Activated CD8-positive, alpha-beta memory T cell treated with anti-CD3 and anti-CD28 coated beads, Interleukin-2, amount 10 ng/mL, durations not matched to agents 7 days and 5 days (primary cell): ENCODE measurements at places on chromosomes 2 and 18. TPM values are rescaled to one million over a fixed set of nuclear protein-coding genes. Genes with fewer than 3 reads are reported as not detected.

- no peak for DNase-seq
- no peaks in the 10 kb centered on the region for H3K36me3 ChIP-seq
- no peaks in the 10 kb centered on the region for H3K4me1 ChIP-seq
- no peak overlapping the region for H3K4me3 ChIP-seq
- H3K27ac ChIP-seq, result no peak overlapping the region
Measured at GRCh38 chr2:141508806-141509595, 621.8 kb downstream of the LRP1B start.

GRCh38 chr2:122851972-122852531 is 1096.6 kb downstream of the TSN start:
- H3K4me3 ChIP-seq, result no peak overlapping the region
- H3K4me1 ChIP-seq, result no peaks in the 10 kb centered on the region
- no peaks in the 10 kb centered on the region for H3K27me3 ChIP-seq
- no peak for DNase-seq

- no peak overlapping the region for H3K4me3 ChIP-seq
- H3K4me1 ChIP-seq, result no peaks in the 10 kb centered on the region
- no peaks in the 10 kb centered on the region for H3K36me3 ChIP-seq
- H3K27me3 ChIP-seq, result no peaks in the 10 kb centered on the region
Measured at GRCh38 chr2:222074674-222075073, 224.1 kb downstream of the PAX3 start.

DNA sequence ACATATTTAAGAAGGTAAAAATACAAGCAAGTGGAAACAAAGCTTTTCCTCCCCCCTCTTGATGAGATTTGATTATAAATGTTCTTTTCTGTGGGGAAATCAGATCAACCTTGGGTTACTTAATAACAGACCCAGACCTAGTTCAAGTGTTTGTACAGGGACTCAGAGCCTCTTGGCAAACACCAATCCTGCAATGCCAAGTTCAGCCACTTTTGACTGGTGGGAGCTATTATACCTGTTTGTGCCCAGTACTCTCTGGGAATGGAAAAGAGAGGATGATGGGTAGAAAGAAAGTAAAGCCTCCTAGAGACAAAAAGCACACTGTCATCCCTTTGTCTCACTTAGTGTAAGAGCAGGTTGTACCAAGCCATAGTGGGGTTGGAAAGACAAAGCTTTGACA is 63.8 kb upstream of the EPHA4 start:
- no peaks in the 10 kb centered on the region for H3K36me3 ChIP-seq
- H3K27me3 ChIP-seq, result peaks cover 2% of the 10 kb centered on the region
- DNase-seq, result no peak
- H3K27ac ChIP-seq, result no peak overlapping the region

DNA sequence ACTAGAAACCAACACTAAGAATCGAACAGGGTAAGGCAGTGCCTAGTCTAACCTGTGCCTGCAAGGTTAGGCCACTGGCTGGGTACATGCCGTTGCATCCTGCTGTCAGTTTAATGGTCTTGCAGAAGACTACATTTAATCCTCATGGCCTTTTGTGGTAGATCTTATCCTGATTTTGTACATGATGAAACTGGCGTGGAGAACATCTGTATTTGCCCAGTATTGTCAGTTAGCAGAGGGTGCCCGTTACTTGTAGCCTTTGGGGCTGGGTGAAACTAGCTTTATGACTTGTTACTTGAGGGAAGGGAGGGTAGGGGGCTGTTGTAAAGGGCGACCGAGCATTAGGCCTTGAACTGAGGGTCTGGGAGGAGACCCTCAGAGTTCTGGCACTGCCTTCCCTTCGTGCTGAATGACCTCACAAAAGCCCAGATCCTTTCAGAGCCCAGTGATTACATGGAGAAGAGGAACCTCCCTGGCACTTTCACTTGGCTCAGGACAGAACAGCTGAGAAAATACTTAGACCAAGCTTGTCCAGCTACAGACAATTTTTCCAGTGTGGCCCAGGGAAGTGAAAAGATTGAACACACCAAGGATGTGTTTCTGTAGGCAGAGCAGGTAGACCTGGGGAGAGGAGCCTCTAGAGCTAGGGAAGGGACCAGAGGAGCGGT is 19.5 kb downstream of the SLC20A1 start:
- H3K27me3 ChIP-seq, result no peaks in the 10 kb centered on the region
- H3K36me3 ChIP-seq, result peaks cover 35% of the 10 kb centered on the region
- H3K4me3 ChIP-seq, result no peak overlapping the region
- H3K27ac ChIP-seq, result peak overlapping the region; percentile 40
- H3K4me1 ChIP-seq, result peaks cover 22% of the 10 kb centered on the region

- no peak overlapping the region for H3K27ac ChIP-seq
- H3K36me3 ChIP-seq, result no peaks in the 10 kb centered on the region
- H3K4me3 ChIP-seq, result no peak overlapping the region
- peaks cover 20% of the 10 kb centered on the region for H3K27me3 ChIP-seq
Measured at GRCh38 chr2:181991171-181991885, 5.7 kb downstream of the PPP1R1C start.

- H3K27me3 ChIP-seq, result peaks cover 39% of the 10 kb centered on the region
- H3K4me3 ChIP-seq, result no peak overlapping the region
- DNase-seq, result no peak
- H3K36me3 ChIP-seq, result no peaks in the 10 kb centered on the region
Measured at GRCh38 chr2:73323551-73323950, 30.2 kb upstream of the EGR4 start.

GRCh38 chr2:178870703-178871102 is 63.5 kb upstream of the TTN start:
- no peak overlapping the region for H3K4me3 ChIP-seq
- peaks cover 19% of the 10 kb centered on the region for H3K4me1 ChIP-seq
- peaks cover 1% of the 10 kb centered on the region for H3K36me3 ChIP-seq
- no peak overlapping the region for H3K27ac ChIP-seq
- H3K27me3 ChIP-seq, result peaks cover 8% of the 10 kb centered on the region

DNA sequence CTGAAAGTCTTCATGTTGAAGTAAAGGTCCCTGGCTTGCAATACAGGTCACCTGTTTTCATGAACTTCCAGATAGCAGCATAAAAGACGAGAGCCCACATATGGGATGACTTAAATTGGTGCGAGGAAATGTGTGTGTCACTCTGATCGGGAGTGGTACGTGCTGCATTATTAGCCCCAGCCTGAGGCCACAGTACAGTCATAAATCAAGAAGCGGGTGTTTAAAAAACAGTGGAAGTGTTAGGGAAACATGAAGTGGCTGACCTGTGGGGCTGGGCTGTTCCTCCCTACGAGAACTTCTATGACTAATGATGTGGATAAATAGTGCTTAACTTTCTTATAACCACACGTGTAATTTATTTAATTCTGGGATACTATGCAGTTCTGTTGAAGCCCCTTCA is 24.4 kb downstream of the RDH14 start:
- no peak for DNase-seq
- peaks cover 3% of the 10 kb centered on the region for H3K36me3 ChIP-seq
- no peak overlapping the region for H3K4me3 ChIP-seq
- H3K27me3 ChIP-seq, result peaks cover 5% of the 10 kb centered on the region
- peaks cover 5% of the 10 kb centered on the region for H3K4me1 ChIP-seq
- no peak overlapping the region for H3K27ac ChIP-seq

DNA sequence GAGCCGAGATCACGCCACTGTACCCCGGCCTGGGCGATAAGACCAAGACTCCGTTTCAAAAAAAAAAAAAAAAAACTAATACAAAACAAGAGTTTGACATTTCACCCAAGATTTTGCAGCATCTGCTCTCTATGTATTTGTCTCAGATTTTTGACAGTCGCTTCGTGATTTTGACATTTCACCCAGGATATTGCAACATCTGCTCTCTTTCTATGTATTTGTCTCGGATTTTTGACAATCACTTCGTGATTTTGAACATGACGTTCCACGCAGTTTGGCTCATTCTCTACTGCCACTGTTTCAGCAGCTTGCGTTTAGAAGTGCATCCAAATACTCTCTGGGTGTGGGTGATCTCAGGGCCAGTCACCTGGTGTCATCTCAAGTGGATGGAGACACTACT is 108.5 kb downstream of the CABLES1 start:
- peaks cover 1% of the 10 kb centered on the region for H3K36me3 ChIP-seq
- no peak for DNase-seq
- H3K27me3 ChIP-seq, result no peaks in the 10 kb centered on the region
- H3K4me3 ChIP-seq, result no peak overlapping the region
- no peak overlapping the region for H3K27ac ChIP-seq
- peaks cover 14% of the 10 kb centered on the region for H3K4me1 ChIP-seq

- peaks cover 33% of the 10 kb centered on the region for H3K27me3 ChIP-seq
- no peaks in the 10 kb centered on the region for H3K4me1 ChIP-seq
- no peak for DNase-seq
- no peaks in the 10 kb centered on the region for H3K36me3 ChIP-seq
- no peak overlapping the region for H3K27ac ChIP-seq
- no peak overlapping the region for H3K4me3 ChIP-seq
Measured at GRCh38 chr2:219570924-219571310, 422 bp downstream of the OBSL1 start.

- no peak overlapping the region for H3K4me3 ChIP-seq
- no peaks in the 10 kb centered on the region for H3K27me3 ChIP-seq
- H3K27ac ChIP-seq, result no peak overlapping the region
- DNase-seq, result no peak
Measured at GRCh38 chr2:63500398-63500797, 87.9 kb downstream of the WDPCP start.

DNA sequence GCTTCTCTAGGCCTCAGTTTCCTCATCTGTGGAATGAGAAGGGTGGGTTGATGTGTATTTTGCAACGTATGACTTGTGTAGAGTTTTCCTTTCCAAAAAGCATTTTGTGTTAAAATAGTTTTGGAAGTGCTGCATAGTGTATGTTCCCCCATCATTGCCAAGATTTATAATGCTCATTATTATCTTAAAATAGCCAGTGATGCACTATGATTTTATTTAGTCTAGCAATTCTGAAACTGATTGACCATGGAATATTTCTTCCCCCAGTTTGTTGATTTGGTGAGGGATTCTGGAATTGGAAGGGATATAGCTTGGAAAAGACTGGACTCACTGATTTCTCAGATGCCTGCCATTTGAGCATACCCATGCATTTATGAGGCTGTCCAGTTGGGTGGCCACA is 130.6 kb downstream of the CCDC85A start:
- no peak for DNase-seq
- H3K27ac ChIP-seq, result no peak overlapping the region
- no peaks in the 10 kb centered on the region for H3K36me3 ChIP-seq
- no peaks in the 10 kb centered on the region for H3K4me1 ChIP-seq
- H3K4me3 ChIP-seq, result no peak overlapping the region

GRCh38 chr2:240056678-240057077 is 3.4 kb upstream of the OR6B3 start:
- H3K36me3 ChIP-seq, result no peaks in the 10 kb centered on the region
- no peaks in the 10 kb centered on the region for H3K4me1 ChIP-seq

DNA sequence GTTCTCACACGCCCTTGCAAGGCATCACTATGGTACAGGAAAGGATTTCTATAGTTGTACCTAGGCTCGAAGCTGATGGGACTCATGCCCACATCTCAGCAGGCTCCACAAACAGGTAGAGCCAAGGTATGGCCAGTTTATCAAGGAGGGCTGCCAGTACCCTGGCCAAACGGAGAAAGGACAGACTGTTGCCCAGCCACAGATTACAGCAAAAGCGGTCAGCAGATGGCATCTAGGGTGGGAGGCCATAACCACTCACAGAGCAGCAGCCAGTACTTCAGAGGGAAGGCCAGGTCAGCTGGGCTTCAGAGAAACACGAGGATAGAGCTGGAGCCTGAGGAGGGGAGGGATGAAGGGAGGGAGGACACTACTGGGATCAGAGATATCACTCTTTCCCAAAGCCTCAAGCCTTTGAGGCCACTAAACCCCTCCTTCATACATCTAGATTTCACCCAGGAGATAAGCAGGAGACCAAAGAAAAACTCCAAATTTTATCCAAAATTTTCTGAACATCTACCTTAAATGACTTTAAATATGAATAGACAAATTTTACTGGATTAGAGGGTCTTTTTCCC is 904.2 kb upstream of the NXPH2 start:
- no peaks in the 10 kb centered on the region for H3K36me3 ChIP-seq
- no peaks in the 10 kb centered on the region for H3K4me1 ChIP-seq
- no peak overlapping the region for H3K4me3 ChIP-seq

GRCh38 chr2:241901500-241902351 is 32.2 kb downstream of the RTP5 start:
- H3K36me3 ChIP-seq, result no peaks in the 10 kb centered on the region
- no peaks in the 10 kb centered on the region for H3K27me3 ChIP-seq
- H3K4me1 ChIP-seq, result no peaks in the 10 kb centered on the region
- H3K4me3 ChIP-seq, result no peak overlapping the region
- no peak for DNase-seq

DNA sequence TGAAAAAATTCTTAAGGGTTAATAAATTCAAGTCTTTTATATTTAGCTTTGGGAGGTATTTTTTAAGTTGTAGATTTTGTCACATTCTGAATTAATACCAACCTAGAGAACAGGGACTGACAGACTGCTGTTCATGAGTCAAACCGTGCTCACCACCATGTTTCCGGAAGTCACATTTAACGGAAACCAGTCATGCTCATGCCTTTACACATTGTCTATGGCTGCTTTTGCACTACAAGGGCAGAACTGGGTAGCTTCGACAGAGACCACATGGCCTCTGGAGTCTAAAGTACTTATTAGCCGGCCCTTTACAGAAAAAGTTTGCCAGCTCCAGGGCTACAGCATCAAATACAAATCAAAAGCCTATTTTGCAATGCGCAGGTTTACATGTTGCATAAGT is 33.3 kb downstream of the LONRF2 start:
- peaks cover 26% of the 10 kb centered on the region for H3K4me1 ChIP-seq
- H3K4me3 ChIP-seq, result no peak overlapping the region
- peak; percentile 48 for DNase-seq
- peak overlapping the region; percentile 56 for H3K27ac ChIP-seq
- peaks cover 4% of the 10 kb centered on the region for H3K27me3 ChIP-seq
- H3K36me3 ChIP-seq, result no peaks in the 10 kb centered on the region

Gene SCTR
- total RNA-seq, result not detected

Gene VAMP8
- total RNA-seq, result 99.6 TPM

Gene KCMF1
- total RNA-seq, result 89.0 TPM

Gene AQP12B
- not detected for total RNA-seq

Gene PTH2R
- 0.12 TPM for total RNA-seq

Gene MC4R
- not detected for total RNA-seq

Gene TANK
- total RNA-seq, result 147 TPM

Gene ERFE
- total RNA-seq, result not detected

Gene NDC80
- 83.9 TPM for total RNA-seq

Gene HOXD8
- not detected for total RNA-seq
